ENCODE measurements at places on chromosomes 11 and 22.

DNA sequence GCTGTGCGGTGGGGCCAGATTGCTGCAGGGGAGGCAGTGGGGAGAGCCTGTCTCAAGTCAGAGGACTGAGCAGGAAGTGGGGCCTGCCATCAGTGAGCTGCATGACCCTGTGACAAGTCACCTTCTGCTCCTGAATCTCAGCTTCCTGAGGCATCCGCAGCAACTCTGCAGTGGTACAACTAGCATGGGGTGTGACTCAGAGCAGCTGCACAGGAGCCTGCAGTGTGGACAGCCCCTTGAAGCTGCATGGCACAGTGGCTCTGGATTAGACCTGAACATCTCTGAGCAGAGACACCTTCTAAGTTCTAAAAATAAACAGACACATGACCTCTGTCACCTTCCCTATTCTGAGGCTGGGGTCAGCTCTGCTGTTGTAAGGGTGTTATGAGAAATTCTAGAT lies 18.0 kb downstream of the FAM227A start:
- no peak for DNase-seq

- DNase-seq = no peak
Observed at GRCh38 chr11:6307876-6308275, 12.4 kb downstream of the CAVIN3 start.

DNA sequence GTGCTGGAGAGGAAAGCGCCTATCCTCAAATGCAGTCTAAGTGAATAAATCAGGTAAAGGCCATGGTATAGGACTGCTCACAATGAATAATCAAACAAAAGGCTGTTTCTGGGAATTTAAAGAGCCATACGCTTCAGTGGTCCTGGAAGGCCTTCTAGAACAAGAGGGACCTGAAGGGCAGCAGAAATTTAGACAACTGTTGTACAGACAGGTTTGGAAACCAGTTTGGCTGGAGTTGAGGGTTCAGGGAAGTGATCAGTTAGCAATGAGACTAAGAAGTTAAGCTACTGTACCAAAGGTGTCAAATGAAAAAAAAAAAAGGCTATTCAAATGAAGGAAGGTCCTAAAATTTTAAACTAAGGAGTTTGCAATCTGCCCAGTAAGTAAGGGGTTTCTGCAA lies 56.6 kb upstream of the SCUBE2 start:
- DNase-seq = no peak

GRCh38 chr11:46337626-46338345 lies 9.5 kb upstream of the DGKZ start:
- DNase-seq = no peak

DNA sequence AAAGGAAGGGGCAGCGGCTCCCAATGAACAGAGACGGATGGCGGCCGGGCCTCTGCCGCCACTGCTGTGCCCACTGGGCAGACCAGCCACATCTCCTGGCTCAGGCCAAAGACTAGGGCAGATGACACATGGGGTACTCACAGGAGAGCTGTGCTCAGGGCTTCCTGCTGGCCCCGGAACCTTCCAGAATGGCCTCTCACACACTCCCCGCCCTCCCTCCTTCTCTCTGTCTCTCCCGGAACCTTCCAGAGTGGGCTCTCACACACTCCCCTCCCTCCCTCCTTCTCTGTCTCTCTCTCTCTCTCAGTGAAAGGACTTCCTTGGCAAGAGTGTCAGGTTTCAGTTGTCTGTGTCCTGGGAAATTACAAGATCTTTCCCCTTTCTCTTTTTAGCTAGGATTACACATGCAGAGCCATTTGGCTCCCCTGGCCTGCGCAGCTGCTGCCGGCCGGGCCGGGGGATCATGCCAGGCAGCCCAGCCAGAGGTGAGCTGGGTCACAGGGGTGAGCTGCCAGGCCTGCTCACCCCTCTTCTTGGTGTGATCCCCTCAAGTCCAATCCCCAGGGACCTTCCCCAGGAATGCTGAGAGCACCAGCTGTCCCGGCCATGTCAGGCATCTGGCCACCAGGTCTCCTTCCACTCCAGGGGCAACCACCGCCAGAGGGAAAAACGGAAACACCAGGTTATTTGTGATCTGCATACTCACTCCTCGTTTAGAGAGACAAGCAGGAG lies 45.3 kb upstream of the ADA2 start:
- DNase-seq = no peak

DNA sequence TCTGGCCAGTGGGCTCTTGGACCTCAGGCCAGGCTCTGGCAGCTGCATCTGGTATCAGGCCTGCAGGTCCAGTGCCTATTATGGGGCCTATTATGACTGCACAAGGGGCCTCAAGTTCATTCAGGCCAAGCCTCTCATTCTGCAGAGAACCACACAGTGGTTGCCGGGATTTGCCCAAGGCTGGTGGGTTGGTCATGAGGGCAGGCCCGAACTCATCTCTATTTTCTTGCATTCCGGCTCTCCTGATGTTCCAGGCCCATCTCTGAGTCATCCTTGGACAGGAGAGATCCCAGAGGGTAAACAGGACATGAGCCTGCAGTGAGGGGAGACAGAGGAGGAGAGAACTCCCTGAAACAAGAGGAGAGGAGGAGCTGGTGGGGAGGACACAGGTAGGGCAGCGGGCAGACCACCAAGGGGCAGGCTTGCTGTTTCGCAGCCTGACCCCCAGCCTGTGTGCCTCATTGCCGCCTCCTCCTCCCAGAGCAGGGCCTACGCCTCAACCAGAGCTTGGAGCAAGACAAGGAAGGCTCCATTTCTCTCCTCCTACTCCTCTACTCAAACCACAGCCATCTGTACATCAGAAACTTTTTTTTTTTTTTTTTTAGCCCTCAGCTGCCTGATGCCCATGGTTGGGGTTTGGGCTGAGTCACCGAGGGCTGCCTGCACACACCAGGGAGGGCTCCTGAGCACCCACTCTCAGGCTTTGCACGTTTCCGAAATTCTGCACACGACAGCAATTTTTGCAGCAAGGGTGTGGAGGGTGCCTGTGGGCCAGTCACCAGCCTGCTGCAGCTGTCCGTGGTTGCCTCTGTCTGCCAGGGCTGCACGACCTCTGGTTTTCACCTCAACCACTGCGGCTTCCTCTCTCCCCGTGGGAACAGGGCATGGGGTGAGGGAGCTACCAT lies 12.7 kb upstream of the TREH start:
- peak; percentile 5 for DNase-seq

- DNase-seq = no peak
Observed at GRCh38 chr11:66339686-66340483, 3.7 kb upstream of the RIN1 start.

DNA sequence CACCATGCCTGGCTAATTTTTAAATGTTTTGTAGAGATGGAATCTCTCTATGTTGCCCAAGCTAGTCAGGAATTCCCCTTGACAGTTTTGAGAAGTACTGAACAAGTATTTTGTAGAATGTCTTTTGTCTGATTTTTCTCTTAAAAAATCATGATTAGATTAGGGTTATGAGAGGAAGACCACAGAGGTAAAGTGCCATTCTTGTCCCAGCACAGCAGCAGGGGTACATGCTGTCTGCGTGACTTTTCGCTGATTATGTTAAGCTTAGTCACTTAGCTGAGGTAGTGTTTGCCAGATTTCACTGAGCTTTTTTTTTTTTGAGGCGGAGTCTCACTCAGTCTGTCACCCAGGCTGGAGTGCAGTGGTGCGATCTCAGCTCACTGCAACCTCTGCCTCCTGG lies 13.6 kb upstream of the NUP160 start:
- peak; percentile 20 for DNase-seq

- DNase-seq = no peak
Observed at GRCh38 chr22:34111210-34111824, 191.0 kb upstream of the LARGE1 start.

GRCh38 chr11:64558065-64558745 lies 32.8 kb upstream of the SLC22A12 start:
- DNase-seq = no peak

DNA sequence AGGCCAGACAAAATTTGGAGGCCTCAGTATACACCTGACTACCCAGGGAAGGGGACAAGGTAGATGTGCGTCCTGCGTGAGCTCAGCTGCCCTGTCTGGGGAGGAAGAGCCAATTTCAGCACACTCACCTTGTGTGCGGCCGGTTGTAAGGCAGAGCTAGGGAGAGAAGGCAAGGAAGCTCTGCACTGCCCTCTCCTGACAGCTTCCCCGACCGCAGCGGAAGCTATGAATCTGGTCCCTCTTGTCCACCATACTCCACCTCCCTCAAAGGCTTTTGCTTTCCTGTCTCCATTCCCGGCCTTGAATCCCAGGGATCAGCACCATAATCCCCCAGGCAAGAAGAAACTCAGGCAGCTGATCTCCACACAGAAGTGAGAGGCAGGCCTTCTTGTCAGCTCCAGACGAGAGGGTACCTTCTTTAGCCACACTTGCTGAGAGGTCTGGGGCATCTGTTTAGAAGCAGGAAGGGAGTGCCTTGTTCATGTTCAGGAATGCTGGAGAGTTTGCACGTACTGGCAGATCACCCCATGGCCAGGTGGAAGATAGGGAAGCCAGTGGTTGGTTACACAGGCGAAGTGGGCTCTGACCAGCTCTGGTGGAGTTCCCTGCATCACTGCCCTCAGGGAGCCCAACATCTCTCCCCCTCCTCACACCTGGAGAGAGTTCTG lies 62.5 kb downstream of the FEZ1 start:
- DNase-seq = no peak

DNA sequence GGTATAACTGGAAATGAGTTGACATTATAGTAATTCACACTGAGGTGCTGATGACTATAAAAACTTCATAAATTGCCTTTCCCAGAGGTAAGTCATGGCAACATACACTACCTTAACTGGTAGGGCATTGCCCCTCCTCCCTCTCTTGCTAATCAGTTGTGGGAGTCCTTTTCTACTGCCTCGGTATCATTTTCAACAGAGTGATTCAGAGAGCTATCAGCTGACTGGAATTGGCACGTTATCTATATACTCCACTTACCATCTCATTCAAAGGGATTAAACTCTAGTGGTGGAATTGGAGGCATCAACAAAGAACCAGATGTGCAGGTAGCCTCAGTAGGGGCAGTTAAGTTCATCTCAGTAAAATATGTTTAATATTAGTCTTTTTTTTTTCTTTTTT lies 8.0 kb upstream of the NUP160 start:
- DNase-seq = no peak

DNA sequence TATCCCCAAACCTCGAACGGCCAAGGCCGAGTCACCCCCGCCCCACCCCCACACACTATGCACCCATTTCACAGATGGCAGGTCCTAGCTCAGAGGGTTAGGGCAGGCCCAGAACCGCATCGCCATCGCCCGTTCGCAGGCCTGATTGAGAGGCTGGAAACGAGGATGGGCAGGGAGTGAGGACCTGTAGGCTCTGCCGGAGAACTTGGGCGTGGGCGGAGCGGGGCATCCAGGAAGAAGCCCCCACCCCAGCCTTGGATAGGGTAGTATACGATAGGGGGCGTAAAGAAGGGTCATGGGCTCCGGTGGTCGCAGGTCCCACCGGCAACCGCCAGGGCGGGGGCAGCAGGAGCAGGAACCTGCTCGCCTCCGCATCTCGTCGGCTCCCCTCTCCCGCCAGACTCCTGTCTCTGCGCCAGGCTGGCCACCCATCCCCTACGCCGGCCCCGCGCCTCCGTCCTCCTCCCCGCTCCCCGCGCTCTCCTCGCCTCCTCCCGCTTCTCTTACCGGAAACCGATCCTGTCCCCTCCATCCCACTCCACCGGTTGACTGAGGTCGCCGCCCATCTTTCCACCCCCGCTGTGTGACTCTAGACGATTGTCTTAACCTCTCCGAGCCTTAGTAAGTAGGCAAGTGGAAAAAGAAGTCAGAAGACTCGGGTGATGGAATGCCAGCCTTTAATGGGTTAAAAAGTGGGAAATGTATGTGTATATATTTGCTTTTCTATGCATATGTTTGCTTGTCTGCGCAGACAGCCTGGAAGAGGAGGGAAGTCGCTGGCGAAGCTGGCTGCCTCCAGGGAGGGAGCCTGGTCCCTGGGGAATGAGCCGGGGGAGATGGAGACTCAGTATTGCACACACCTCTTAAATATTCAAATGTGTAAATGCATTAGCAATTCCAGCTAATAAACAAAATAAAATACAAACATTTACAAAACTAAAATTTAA lies 52.8 kb downstream of the CYTH4 start:
- DNase-seq = no peak

- DNase-seq = no peak
Observed at GRCh38 chr11:124760806-124761205, 1.3 kb downstream of the ESAM start.

DNA sequence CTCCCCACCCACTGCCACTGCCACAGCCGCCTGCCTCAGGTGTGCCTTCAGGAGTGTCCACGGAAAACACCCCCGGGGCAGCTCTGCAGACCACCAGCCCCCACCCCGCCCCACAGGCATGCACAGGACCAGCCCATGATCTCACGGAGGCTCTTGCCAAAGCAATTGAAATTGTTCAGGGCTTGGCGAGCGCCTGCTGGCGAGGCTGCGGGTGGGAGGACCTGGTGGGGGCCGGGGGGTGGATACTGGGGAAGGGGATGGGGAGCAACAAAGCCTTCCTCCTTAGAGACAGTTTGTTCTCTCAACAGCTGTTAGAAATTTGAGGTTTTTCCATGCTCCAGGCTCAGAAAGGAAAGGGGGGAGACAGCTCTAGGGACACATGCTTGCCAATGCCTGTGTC lies 274.7 kb downstream of the MN1 start:
- no peak for DNase-seq

DNA sequence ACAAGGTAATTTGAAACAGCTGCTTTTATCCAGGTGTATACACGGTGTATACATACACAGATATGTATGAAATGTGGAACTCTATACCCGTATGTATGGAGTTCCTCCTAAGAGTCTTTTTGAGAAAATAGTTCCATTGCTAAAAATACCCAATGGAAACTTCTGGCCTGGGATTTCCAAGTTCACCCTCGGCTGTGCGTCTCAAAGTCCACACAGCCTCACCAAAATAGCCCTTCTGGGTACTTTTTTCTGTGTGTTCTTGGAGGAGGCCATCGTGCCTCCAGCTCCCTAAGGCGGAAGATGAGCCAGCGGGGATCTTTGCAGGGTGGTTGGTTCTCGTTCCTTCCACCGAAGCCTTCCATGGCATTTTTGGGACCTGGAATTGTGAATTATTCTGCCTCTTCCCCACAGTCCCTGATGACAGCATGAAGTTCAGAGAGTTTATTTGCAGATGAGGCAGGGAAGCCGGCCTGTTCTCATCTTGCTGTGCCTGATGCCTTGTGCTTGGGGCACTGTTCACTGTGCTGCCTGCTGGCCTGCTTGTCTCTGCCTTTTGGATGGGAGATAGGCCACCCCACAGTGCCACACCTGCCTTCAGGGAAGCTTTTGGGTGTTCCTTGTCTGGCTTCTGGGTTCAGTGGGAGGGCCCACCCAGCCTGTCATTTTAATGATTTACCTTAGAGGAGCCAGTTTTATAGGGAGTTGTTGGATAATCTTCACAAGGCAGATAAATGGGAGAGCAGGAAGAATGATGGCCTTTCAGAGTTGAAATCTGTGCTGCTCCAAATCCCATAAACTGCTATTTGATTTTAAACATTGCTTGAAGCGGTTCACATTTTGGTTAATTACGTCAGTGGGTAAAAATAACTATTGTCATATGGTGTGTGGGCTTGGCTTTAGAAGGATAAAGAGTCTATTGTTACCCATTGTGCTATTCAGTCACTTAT lies 112.7 kb upstream of the OR4B1 start:
- DNase-seq = no peak

All from fibroblast of skin of left quadriceps (primary cell).